ENCODE measurements at places on chromosomes 5 and 9. TPM values are rescaled to one million over a fixed set of nuclear protein-coding genes. Genes with fewer than 3 reads are reported as not detected.
A peak's percentile ranks its signal among the peaks of the same experiment; 100 is the strongest.

The C7 gene
- total RNA-seq: not detected

The CNTNAP3B gene
- not detected for total RNA-seq

The LECT2 gene
- total RNA-seq: not detected

The TAF11L4 gene
- not detected for total RNA-seq

DNA sequence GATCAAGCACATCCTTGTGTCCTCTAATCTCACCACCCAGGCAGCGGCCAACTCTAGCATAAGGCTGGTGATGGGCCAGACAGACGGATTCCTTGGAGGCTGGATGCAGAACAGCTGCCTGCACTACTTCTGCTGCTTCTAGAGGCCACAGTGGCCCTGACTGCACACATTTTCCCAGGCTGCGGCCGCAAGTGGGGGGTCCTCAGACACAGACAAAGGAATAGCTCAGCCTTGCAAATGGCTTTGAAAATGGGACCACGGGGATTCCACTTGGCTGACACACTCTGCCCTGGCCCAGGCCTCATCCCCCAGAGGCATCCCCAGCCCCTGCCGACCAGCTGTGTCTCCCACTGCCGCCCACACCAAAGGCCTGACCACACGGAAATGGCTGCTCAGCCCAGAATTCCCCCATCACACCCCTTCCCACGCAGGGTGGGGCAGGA, 540.8 kb downstream of the BNC2 start:
- no peak overlapping the region for H3K4me3 ChIP-seq
- no peaks in the 10 kb centered on the region for H3K27me3 ChIP-seq
- no peak for DNase-seq
- no peak overlapping the region for H3K27ac ChIP-seq
- H3K36me3 ChIP-seq: no peaks in the 10 kb centered on the region

DNA sequence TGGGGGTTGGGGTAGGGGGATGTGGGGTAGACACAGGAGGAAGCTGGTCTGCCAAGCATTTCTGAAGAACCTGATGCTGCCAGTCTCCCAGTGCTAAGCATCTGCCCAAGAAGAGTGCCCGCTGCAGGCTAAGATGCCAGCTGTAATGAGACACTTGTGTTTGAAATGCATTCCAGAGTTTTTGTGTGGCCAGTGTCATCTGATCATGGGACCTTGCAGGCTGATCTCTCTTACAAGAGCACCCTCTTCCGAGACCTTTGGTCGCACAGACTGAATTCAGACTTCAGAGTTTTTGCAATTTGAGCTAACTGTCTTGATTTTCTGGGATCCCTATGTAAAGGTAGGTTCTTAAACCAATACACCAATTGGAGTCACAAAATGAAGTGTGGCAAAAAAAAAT, 58.1 kb downstream of the DENND1A start:
- no peak overlapping the region for H3K27ac ChIP-seq
- no peaks in the 10 kb centered on the region for H3K4me1 ChIP-seq
- H3K36me3 ChIP-seq: peaks cover 11% of the 10 kb centered on the region
- DNase-seq: no peak
- H3K27me3 ChIP-seq: no peaks in the 10 kb centered on the region

DNA sequence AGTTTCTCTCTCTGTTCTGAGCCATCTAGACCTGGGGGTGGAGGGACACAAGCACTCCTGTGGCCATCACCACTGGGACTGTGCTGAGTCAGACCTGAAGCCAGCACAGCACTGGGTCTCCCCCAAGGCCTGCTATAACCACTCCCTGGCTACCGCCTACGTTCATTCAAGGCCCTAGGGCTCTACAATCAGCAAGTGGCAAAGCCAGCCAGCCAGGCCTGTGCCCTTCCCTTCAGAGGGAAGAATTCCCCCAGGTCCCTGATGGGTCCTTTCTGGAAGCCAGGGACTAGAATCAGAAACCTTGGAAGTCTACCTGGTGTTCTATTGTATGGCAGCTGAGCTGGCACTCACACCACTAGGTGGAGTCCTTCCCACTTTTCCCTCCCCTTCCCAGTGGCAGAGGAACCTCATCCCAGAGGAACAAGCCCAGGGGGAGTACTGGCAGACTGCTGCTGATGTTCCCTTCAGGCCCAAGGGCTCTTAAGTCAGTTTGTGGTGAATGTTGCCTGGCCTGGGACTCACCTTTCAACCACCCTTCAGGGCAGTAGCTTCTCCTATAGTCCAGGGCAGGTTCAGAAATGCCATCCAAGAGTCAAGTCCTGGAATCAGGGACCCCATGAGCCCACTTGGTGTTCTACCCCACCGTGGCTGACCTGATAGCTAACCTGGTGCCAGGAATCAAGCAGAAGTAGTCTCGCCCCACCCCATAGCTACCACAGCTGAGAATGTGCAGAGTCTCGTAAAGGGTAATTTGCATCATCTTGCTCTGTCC, 20.0 kb downstream of the JMY start:
- H3K4me1 ChIP-seq: peaks cover 4% of the 10 kb centered on the region
- no peaks in the 10 kb centered on the region for H3K27me3 ChIP-seq
- peak; percentile 43 for DNase-seq

GRCh38 chr9:27572566-27572917, 739 bp downstream of the C9orf72 start:
- H3K36me3 ChIP-seq: no peaks in the 10 kb centered on the region
- DNase-seq: peak; percentile 74
- peaks cover 7% of the 10 kb centered on the region for H3K4me1 ChIP-seq

- H3K36me3 ChIP-seq: no peaks in the 10 kb centered on the region
- peak; percentile 70 for DNase-seq
- no peak overlapping the region for H3K4me3 ChIP-seq
- H3K27me3 ChIP-seq: no peaks in the 10 kb centered on the region
- H3K4me1 ChIP-seq: peaks cover 20% of the 10 kb centered on the region
Observed at GRCh38 chr5:158414780-158415179, 555.8 kb upstream of the CLINT1 start.

GRCh38 chr9:128057724-128058409, 9.3 kb downstream of the NAIF1 start:
- H3K4me3 ChIP-seq: no peak overlapping the region
- H3K4me1 ChIP-seq: no peaks in the 10 kb centered on the region
- DNase-seq: no peak
- no peak overlapping the region for H3K27ac ChIP-seq

DNA sequence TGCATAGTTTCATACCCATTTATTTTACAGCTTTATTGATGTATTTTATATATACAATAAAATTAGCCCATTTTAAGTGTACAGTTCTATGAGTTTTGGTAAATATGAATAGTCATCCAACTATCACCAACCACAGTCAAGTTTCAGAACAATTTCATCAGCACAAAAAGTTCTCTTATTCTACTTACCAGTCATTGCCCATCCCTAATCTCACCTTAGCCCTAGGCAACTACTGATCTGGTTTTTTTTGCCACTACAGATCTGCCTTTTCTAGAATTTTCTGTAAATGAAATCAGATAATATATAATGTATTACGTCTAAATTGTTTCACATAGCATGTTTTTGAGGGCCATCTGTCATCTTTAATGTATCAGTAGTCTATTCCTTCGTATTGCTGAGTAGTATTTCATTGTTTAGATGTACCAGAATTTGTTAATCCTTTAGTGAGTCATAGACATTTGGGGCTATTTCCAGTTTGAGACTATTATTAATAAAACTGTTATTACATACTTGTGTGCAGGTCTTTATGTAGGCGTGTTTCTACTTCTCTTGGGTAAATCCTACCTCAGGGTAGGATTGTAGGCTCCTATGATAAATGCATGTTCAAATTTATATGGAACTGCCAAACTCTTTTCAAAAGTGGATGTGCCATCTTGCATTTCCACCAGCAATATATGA, 198.5 kb upstream of the ADAMTSL1 start:
- no peaks in the 10 kb centered on the region for H3K36me3 ChIP-seq
- H3K4me1 ChIP-seq: no peaks in the 10 kb centered on the region
- no peak overlapping the region for H3K27ac ChIP-seq

DNA sequence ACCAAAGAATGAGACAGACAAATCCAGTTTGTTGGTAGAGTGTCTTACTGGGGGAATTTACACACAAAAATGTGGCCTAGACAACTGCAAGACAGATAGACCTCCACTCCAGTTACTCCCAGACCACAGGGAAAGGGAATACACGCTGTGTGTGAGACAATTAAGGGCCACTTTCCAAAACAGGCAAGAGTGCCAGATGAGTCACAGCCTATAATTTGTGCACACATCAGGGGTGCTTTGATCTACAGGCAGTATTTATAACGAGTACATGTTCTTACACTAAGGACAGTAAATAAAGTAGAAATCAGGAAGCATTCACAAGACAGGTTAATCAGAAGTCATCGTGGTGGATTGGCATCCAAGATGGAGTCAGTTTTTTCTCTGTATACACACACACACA, 114.8 kb downstream of the ZNF622 start:
- H3K27ac ChIP-seq: no peak overlapping the region
- no peaks in the 10 kb centered on the region for H3K36me3 ChIP-seq
- H3K27me3 ChIP-seq: peaks cover 9% of the 10 kb centered on the region
- DNase-seq: peak; percentile 5
- no peak overlapping the region for H3K4me3 ChIP-seq

- no peak overlapping the region for H3K4me3 ChIP-seq
- H3K4me1 ChIP-seq: peaks cover 35% of the 10 kb centered on the region
- peak; percentile 48 for DNase-seq
- no peaks in the 10 kb centered on the region for H3K27me3 ChIP-seq
Observed at GRCh38 chr5:139566611-139567010, 5.5 kb downstream of the UBE2D2 start.

- DNase-seq: no peak
- H3K36me3 ChIP-seq: no peaks in the 10 kb centered on the region
- no peaks in the 10 kb centered on the region for H3K27me3 ChIP-seq
- no peak overlapping the region for H3K4me3 ChIP-seq
- H3K4me1 ChIP-seq: no peaks in the 10 kb centered on the region
- no peak overlapping the region for H3K27ac ChIP-seq
Observed at GRCh38 chr9:98929895-98930341, 13.8 kb upstream of the COL15A1 start.

DNA sequence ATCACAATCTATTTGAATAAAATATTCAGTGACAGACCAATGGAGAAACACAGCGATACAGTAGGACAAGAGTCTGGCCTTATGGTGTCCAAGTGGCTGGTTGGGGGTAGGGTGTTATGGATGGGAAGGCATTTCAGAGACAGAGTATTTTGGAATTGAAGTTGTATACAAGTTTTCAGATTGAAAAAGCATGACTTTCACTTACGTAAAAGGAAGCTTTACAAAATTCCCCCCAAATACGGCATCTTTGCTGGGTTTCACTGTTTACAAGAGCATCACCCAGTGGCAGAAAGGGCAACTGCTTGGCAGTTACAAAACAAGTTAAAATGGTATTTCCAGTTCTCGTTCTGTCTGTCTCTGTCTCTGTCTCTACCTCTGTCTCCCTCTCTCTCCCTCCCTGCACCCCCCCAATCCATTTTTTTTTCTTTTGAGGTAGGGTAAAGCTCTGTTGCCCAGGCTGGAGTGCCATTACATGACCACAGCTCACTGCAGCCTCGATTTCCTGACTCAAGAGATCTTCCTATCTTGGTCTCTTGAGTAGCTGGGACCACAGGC, 86.2 kb downstream of the PTPN3 start:
- H3K27me3 ChIP-seq: no peaks in the 10 kb centered on the region
- H3K4me3 ChIP-seq: no peak overlapping the region
- DNase-seq: peak; percentile 70
- no peaks in the 10 kb centered on the region for H3K36me3 ChIP-seq
- no peak overlapping the region for H3K27ac ChIP-seq

DNA sequence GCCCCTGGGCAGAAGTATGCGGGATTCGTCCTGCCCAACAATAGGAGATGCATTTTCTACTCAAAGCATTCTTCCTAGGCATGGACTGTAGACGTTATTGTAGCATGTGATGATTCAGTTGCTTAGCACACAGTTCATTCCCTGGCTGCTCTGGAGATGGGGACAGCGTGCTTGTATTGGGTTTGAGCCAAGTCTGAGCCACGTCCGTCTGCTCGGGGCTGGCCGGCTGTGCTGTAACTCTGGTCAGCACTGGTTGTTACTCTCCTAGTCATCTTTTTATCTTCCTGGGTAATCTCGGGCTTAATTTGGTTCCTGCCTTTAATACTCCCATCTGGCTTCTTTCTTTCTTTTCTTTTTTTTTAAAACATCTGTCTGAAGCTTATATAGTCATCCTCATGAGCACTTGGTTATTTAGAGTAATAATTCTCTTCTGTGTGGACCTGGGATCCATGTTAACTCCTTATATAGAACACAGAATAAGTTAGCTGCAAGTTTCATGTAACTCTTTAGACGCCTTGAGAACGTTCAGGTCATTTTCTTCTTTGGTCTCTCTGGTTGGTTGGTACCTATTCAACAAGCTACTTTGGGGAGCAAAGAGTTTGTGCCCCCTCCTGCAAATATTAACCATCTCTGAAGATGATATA, 118.8 kb upstream of the RPS23 start:
- H3K36me3 ChIP-seq: no peaks in the 10 kb centered on the region
- peak overlapping the region; percentile 76 for H3K27ac ChIP-seq
- peak overlapping the region; percentile 32 for H3K4me3 ChIP-seq
- no peaks in the 10 kb centered on the region for H3K27me3 ChIP-seq
- peaks cover 19% of the 10 kb centered on the region for H3K4me1 ChIP-seq

GRCh38 chr5:69493396-69494133, 975 bp downstream of the OCLN start:
- H3K27me3 ChIP-seq: peaks cover 24% of the 10 kb centered on the region
- no peaks in the 10 kb centered on the region for H3K36me3 ChIP-seq
- no peak overlapping the region for H3K27ac ChIP-seq
- DNase-seq: peak; percentile 63

DNA sequence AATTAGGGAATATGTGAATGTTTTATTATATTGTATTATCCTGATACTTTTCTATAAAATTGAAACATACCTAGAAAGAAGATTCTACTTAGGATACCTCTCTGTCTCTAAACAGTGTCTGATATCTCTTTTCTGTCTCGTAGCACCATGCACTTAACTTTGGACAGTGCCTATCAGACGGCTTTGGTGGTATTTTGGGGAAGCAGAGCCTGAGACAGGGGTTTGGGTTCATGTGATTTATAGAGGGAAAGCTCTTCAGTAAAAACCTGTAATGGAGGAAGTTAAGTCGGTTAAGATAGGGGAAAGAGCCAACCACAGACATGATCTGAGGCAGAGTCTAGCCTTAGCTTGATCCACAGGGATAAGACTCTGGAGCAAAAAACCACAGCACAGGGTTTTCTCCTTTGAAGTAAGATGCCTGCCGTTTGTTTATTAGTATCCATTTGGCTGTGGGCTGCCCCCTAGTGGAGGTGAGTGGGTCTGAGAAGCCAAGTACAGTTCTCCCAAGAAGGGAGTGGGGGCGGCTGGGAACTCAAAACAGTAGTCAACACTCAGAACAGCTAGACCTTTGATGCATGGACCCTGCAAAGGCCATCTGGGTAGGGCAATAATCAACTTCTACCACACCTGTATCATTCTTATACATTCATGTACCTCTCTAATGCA, 141.2 kb upstream of the ASTN2 start:
- H3K4me1 ChIP-seq: no peaks in the 10 kb centered on the region
- DNase-seq: peak; percentile 54
- no peak overlapping the region for H3K27ac ChIP-seq
- H3K36me3 ChIP-seq: no peaks in the 10 kb centered on the region
- no peaks in the 10 kb centered on the region for H3K27me3 ChIP-seq

GRCh38 chr5:57751710-57752109, 269.1 kb upstream of the ACTBL2 start:
- H3K36me3 ChIP-seq: no peaks in the 10 kb centered on the region
- no peak for DNase-seq
- H3K4me1 ChIP-seq: peaks cover 7% of the 10 kb centered on the region
- H3K27ac ChIP-seq: no peak overlapping the region

Data from GM23248 (cell line).